ENCODE measurements at places on chromosomes 13 and 19.

DNA sequence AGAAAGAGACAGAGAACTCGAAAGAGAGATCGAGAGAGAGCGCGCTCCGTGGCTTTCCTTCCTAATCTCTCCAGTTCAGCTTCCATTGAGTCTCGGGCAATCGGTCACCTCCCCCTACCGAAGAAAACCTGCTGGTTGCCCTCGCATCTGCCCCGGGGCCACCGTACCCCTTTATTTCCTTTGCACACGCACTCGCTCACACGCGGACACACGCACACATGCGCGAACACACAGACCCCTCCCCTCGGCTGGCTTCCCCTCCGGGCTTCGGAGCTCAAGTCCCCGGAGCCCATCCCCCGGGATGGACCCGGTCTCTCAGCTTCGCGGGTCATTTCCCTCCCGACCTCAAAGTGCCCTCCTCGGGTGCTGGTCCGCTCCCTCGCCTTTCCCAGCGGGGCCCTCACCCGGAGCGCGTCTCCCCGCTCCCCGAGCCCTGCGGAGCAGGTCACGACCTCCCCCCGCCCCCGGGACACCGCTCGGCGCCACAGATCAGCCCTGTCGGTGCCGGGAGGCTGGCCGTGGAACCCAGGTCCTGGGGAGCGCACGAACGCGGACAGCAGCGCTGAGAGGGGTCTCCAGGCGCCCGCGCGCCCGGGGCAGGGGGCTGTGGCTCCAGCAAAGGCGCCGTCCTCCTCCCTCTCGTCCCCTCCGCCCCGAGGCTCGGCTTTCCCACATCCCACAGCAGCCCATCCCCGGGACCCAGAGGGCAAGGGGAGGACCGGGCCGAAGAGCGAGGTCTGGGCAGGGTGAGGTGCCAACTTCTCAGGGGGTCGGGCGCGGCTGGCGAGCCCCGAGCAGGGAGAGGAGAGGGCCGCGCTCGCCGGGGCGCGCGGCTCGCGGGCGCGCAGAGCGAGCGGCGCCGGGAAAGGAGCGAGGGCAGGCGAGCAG, 1.8 kb downstream of the DACH1 start:
- no peak for DNase-seq

- DNase-seq, result no peak
These were observed 161.8 kb downstream of the DIAPH3 start for GRCh38 chr13:60001889-60002288.

DNA sequence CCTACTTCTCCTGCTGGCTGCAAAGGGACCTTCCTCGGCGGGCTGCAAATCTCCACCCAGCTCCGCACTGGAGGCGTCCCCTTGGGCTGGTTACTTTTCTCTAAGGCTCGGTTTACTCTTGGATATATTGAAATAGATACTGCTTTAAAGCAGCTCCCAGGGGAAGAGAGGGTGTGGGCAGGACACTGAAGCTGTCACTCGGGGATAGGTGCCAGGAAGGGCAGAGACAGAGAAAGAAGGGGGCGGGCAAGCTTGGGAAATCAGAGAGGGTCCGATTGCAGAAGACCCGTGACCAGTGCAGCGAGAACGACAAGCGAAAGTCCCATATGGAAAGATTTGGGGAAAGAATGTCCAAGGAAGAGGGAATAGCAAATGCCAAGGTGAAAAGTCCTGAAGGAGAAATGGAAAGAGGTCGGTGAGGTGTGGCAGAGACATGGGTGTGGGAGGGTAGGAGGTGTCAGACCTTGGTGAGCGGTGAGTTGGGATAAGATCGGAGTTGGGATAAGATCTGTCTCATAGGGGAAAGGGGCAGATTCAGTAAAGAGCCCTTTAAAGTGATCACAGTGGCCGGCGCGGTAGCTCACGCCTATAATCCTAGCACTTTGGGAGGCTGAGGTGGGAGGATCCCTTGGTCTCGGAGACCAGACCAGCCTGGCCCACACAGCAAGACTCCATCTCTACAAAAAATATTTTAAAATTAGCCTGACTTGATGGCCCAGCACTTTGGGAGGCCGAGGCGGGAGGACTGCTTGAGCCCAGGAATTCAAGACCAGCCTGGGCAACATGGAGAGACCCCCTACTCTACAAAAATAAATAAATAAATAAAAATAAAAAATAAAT, 618 bp downstream of the THSD8 start:
- DNase-seq, result no peak

DNA sequence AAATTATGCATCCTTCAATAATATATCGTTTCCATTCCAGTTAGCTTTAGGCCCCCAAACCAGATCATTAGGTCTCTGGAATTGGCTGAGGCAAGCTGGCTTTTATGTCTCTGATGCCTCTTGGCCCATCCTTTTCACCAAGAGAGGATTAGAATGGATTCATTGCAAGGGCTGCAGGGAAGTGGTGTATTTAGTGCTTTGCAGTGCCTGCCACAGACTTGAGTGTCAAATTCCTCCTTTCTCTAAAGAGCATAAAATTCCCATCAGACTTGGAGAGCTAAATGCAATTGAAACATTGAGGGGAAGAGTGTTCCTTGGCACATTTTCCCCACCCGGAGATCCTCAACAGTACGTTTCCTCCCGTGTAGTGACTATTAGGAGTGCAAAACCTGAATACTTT, 302.6 kb downstream of the ATP8A2 start:
- DNase-seq, result no peak

DNA sequence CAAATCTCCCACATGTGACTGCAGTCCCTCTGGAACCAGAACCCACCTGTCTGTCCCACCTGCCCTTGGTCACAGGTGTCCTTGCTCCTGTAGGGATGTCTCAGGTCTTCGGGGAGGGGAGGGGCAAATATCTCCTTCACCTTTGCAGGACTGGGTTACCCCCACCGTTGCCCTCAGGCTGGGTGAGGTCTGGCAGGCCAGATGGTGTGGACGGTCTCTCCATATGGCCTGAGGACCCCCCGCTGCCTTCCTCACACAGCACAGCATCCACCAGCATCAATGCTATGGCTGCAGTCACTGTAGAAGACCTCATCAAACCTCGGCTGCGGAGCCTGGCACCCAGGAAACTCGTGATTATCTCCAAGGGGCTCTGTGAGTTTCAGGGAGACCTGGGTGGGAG, 10.0 kb downstream of the SLC5A5 start:
- DNase-seq, result no peak

GRCh38 chr13:48962281-48962680, 13.4 kb upstream of the FNDC3A start:
- DNase-seq, result no peak

GRCh38 chr19:42178791-42179674, 38.4 kb downstream of the DEDD2 start:
- DNase-seq, result no peak

DNA sequence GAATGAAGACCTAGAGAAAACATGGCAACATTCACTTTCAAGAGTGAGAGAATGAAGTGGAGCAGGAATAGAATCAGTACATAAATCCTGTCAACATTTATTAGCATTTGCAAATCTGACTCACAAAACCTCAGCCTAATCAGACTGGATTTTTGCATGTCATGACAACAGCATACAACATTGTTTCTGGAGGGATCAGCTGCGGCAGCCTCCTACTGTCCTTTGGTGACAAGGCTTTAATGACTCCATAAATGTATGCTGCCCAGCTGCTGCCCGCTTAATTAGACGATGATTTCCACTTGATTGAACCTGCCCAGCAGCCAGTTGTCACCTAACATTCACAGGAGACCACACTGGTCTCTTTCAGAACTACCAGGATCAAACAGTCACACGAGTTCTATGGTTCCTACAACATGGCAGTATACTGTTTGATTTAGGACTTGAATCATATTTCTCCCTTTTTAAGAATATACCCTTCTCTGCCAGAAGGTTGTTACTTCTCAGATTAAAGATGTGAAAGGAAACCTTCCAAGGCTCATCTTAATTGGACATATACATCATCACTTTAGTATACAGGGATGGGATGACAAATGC, 9.3 kb downstream of the EBPL start:
- no peak for DNase-seq

- no peak for DNase-seq
These were observed 82.1 kb downstream of the DLEU7 start for GRCh38 chr13:50761406-50761805.

DNA sequence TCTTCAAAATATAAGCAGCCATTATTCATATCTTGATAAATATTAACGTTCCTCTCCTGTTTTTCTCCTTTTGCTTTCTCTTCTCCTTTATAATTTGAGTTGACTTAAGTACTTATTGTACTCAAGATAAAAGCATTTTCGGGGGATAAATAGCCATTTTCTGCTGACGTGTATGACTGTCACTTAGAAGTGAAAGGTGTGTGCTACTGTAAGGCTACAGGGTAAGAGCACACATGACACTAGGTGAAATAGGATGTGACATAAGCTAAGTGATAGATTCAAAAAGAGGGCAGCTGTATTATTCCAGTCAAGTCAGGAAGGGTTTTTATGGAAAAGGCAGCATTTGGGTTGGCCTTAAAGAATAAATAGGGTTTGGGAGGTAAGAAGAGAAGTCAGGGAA, 128.5 kb downstream of the GPC6 start:
- DNase-seq, result no peak

DNA sequence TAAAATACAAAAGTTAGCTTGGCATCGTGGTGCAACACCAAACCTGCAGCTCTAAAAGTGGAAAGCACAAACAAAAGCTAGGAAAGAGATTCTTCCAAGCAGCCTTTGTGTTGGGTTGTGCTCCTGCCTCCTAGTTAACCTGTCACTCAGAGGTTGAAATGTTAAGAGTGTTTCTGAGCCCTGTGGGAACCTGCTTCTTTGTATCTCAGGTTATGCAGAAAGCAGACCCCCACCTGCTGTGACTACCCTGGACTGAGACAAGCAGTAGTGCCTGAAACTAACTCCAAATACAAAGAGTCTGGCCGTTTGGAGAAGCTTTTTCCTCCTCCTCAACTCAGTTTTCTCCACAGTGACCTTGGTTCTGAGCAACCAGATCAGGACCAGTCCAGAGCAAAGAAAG, 158.4 kb upstream of the CSNK1A1L start:
- no peak for DNase-seq

DNA sequence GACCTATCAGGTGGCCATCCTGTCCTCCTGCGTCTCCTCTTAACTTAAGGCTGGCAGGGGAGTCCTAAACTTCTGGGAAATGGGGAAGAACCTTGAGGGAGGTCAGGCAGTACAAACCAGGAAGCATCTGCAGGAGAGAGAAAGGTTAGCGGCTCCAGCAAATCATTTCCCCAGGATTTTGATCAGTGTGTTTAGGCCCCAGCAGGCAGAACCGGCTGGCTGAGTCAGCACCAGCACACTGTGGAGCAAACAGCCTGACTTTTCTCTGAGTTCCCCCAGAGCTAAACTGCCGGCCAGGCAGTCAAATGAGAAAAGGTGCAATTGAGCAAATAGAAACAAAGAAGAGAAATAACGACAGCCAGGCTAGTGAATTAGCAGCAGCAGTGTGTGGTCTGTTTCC, 46.7 kb upstream of the MEDAG start:
- no peak for DNase-seq

DNA sequence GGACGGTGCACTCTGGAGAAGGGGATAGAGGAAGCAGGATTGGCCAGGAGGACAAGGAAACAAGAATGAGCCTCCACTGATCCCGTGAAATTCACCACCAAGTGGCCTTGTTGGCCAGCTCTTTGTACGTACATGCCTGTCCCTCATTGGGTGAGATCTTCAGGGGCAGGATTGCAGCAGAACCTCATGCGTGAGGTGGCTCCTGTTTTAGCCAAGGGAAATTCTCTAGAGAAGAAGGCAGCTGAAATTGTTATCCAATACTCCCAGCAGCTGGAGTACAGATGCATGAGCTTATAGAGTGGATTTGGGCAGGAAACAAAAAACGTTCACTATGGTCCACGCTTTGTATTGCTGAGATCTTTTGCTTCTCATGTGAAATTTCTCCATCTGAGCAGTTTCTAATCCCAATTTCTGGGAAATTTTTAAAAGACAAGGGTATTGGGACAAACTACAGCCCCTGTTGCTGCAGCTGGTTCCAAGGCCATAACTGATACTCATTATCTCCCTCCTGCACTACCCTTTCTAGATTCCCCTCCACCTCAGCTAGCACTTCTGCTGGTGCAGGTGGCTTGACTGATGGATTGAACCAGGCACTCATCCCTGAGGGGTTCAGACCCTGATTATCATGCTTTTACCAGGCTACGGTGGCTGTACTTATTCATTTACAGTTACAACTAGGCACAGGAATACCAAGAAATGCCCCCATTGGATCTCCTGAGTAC, 3.9 kb upstream of the RNF6 start:
- no peak for DNase-seq

- no peak for DNase-seq
These were observed 275.6 kb downstream of the TSHZ3 start for GRCh38 chr19:31073485-31074198.

DNA sequence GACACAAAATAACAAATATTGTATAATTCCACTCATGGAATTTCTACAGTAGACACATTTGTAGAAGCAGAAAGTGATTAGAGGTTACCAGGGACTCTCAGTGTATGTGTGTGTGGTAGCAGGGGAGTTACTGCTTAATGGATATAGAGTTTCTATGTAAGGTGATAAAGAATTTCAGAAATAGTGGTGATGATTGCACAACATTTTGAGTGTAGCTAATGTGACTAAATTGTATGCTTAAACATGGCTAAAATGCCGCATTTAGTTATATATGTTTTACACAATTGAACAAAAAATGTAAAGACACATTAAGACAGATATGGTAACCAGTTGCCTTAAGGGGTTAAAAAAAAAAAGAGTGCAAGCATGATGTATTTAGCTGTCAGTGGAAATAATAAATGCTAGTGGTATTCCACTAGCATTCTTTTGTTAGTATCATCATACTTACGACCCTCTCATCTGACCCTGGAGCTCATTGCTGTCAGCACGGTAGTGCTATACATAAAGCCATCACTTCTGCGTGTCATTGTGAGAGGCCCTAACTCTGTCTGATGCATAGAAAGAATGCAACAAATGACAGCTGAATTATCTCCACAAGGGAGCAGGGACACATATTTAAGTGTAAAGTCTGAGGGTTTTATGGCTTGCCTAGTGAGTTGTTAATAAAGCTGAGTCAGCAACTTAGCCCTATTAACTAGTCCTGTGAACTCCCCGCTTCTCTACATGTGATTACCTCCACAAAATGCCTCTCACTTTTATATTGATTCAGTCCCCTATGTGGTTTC, 134.1 kb upstream of the RXFP2 start:
- no peak for DNase-seq

- no peak for DNase-seq
These were observed 14.8 kb downstream of the ZNF701 start for GRCh38 chr19:52584736-52585440.

DNA sequence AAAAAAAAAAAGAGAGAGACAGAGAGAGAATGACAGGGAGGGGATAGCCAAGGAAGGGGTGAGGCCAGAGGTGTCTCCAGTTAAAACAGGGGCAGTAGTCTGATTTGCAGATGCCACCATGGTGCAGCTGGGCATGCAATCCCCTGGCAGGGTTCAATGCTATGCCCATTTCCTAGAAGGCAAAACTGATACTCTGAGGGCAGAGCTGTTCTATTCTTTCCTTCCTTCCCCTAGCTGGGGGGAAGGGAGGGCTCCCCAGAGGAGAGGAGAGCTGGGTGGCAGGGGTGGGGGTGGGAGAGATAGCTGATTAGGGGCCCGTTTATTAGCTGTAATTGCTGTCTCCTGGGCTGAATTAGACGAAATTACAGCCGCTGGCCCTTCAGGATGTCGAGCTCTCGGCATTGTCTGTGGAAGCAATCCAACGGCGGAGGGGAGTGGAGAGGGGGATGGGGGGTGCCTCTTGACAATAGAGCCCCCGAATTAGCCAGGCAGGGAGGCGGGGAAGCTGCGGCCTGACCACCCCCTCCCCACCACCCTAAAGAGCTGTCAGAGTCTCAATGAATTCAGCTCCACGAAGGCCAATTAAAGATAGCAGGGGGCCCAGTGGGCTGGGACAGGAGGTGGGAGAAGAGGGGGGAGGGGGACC, 14.4 kb upstream of the DPP9 start:
- no peak for DNase-seq

- no peak for DNase-seq
These were observed 8.2 kb upstream of the OR1M1 start for GRCh38 chr19:9078651-9079050.

Measured in stimulated activated CD8-positive, alpha-beta memory T cell treated with anti-CD3 and anti-CD28 coated beads, Interleukin-7, amount 100 ng/mL, for 1 hour (primary cell).